Kidney tubule cell (primary cell): ENCODE measurements at places on chromosomes 5 and 9.

GRCh38 chr5:43386960-43387362 lies 25.2 kb downstream of the CCL28 start:
- DNase-seq = peak; percentile 61

DNA sequence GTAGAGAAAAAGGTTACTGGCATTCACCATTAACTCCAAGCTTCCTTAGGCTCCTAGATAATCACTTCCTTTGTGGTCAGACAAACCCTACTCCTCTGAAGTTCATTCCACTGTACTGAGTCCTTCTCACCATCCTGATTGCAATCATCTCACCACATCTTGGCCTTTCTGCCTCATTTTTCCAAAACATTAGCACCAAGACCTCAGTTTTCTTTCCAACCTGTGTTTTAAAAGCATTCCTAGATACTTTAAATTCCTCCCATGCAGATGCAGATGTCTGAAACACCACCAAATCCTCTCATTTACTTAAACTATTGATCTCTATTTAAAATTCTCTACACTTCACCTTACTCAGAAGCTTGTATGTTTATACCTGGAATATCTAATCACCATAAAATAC lies 961.3 kb upstream of the CTNND2 start:
- DNase-seq = no peak

DNA sequence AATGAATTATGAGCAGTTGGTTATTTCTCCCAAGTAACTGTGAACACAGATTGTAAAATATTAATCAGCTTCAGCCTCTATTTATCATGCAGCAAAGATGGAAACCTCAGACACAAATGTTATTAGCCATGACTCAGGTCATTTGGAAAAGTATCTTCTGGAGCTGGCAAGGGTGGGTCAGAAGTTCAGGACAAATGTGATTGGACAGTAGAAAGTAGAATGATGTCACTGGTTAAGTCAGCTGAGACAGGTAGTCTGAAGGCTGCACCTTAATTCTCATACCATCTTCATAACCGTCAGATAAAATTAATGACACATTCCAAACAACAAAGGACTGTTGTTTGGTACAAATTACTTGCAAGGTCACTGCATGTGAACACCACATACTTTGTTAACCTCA lies 140.2 kb downstream of the EMB start:
- DNase-seq = peak; percentile 13

DNA sequence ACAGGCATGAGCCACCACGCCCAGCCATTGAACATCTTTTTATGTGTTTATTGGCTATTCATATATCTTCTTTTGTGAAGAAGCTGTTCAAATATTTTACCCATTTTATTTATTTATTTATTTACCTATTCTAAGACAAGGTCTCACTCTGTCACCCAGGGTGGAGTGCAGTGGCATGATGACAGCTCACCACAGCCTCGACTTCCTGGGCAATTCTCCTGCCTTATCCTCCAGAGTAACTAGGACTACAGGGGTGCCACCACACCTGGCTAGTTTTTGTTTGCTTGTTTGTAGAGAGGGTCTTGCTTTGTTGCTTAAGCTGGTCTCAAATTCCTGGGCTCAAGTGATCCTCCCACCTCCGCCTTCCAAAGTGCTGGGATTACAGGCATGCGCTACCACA lies 33.5 kb downstream of the NAIF1 start:
- DNase-seq = no peak

GRCh38 chr5:6861036-6861435 lies 147.8 kb downstream of the TENT4A start:
- DNase-seq = no peak

DNA sequence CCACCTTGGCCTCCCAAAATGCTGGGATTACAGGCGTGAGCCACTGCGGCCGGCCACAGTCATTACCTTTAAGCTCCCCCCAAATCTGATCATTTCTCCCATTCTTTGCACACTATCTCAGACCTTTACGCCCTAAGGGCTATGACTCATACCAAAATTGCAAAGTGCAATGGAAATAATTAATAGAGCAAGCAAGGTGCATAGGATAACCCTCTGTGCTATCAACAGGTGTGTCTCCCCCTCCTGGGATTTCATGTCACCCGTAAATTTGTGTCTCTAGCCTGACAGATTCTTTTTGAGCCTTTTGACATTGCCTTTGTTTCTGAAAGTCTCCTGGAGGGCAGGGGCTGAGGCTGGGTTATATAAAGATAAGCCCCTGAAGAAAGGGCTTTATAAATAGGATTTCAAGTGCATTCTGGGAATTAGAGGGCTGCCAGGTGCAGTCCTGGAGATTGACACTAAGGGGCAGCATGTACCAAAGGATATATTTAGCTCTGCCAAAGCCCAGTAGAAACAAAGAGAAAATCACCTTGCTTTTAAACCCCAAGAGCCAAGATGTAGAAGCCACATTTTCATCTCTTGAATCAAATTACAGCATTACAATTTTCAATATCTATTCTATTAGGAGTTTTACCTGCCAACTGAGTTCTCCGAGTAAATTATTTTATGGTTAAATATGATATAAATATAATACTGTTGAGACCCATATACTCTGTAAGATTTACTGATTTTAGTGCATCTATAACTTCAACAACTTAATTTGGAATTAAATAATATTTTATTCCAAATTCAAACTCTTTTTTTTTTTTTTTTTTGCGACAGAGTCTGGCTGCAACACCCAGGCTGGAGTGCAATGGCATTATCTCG lies 18.2 kb downstream of the S100Z start:
- DNase-seq = peak; percentile 84

DNA sequence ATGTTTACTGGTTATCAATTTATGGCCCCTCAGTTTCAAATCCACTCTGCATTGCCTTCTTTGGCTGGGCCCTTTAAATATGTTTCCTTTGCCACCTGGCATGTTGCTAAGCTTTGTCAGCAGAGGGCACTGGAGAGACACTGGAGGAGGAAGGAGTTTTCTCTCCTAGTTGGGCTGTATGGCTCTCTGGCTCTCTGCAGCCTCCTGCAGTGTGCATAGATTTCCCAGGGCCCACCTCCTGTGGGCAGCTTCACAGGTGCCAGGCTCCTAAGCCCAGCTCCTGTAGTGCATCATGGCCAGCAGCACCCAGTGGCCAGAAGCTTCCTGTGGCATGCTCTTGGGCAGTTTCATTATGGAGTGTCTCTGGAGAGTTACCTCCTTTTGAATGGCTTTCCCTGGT lies 23.3 kb downstream of the CAVIN4 start:
- peak; percentile 72 for DNase-seq

- DNase-seq = peak; percentile 4
Measured at GRCh38 chr9:18689921-18690320, 216.0 kb downstream of the ADAMTSL1 start.

DNA sequence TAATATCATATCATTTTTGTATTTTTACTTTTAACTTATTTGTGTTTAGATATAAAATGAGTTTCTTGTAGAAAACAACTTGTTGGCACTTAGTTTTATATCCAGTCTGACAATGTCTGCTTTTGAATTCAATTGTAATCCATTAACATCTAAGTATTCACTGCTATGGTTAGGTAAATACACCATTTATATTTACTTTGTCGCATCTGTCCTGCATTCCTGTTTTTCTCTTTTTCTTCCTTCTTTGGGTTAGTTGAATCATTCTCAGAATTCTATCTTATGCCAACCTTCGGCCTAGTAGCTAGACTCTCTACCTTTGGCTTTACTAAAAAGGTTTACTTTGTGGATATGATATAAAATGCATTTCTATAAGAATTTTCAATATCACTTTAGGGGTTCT lies 107.6 kb downstream of the PLCXD3 start:
- no peak for DNase-seq

- no peak for DNase-seq
Measured at GRCh38 chr9:128600099-128600498, 47.7 kb downstream of the SPTAN1 start.

DNA sequence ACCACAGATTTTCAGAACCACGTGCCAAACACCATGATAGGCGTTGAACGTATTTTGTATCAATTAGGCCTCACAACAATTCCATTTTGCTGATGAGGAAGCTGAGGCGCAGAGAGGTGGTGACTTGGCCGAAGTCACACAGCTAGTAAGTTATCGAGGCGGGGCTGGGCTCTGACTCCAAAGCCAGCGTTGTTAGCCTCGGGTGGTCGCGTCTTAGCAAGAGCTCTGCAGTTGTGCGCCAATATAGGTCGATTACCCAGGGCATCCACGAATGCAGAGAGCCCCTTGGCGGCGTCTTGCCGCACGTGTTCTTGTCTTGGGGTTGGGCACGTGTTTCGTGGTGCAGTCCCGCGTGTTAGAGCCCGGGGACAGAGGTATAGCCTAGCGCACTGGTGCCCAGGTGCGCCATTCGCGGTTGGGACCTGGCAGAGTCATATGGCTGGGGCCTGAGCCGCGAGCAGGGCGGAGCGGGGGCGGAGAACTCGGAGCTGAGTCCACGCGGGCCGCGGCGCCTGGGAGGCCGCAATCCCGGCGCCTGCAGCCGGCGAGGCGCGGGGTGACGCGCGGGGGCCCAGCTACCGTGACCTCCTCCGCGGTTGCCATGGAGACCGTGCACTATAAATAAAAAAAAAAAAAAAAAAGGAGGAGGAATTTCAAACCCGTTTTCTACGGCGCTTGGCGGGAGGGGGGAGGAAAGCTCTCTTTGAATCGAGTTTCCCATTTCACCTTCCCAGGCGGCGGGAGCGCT lies 62.3 kb downstream of the CXXC5 start:
- DNase-seq = peak; percentile 90

DNA sequence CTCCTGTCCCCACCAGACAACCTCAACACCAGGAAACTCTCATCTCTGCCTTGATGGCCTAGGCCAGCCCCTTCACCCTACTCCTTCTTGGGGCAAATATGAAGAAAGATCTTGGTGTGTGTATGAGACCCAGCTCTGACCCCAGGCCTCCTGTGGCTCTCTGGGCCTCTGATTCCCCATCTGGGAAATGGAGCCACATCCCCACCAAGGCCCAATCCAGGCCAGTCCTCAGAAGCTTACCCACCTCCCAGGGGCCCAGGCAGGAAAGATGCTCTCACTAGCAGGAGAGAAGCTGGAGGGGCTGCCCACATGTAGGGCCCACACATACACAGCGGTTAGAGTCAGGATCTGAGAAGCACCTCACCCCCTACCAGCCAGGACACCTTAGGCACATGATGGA lies 38.9 kb downstream of the BICD2 start:
- no peak for DNase-seq

GRCh38 chr5:131545845-131546244 lies 89.2 kb downstream of the RAPGEF6 start:
- peak; percentile 60 for DNase-seq

DNA sequence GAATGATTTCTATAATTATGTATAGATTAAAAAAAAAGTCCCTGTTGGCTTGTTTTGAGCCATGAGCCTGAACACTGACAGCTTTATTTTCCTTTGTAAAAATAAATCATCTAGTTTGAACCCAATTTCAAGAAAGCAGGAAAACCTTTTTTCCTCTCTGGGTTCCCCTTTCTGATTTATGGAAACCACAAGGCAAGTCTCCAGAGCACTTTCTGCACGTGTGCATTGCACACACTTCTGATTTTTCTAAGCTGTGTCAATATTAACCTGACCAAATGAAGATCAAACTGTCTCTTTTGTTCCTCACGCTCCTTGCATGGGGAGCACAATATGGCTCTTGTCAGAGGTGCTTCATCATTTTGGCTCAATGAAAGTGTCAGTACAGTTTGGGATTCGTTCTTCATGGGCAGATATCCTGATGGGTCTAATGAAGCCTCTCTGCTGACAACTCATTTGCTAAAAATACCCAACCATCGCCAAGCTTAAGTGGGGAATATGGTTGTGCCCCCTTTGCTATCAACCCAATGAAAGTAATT lies 39.2 kb upstream of the PCA3 start:
- no peak for DNase-seq

DNA sequence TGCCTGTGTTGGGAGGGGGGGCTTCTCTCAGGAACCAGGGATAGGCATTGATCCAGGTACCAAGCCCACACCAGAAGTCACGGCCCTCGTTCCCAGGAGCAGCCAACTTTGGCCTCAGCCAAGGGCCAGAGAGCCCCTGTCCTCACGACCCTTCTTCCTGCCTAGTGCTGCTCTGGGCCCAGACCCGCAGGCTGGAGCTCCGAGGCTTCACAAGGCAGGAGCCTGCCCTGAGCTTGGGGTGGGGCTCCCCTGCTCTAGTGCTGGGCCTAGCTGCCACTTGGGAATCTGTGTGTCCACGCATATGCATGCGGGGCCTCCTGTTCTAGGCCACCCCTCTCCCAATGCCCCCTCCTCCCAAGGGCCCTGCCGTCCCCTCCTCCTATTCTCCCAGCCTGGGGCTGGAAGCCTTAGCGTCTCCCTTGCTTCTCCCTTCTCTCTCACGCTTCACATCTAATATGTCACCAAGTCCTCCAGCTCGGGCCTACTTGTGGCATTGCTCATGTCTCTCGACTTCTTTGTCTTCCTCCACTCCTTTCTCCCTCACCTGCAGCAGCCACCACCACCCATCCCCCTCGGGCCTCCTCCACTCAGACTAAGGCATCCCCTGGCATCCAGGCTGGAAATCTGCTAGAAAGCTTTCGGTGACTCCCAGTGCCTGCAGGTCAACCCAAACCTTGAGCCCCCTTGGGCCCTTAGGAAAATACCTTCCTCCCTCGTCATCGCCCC lies 3.4 kb downstream of the UNC5A start:
- DNase-seq = no peak

DNA sequence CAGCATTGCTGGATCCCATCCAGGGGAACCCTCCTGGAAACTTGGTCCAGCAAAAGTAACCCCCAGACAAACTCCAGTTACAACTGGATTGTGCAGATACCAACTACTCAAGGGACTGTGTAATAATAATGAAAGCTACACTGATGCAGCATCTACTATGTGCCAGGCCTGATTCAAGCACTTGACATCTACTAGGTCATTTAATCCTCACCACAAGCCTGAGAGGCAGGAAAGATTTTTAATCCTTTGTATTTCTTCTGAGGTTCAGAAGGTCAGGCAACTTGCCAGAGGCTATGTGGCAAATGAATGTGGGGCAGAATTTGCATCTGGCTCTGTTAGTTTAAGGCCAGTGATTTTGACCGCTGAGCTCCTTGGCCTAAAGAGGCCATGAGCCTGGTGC lies 29.5 kb upstream of the FOXI1 start:
- no peak for DNase-seq

DNA sequence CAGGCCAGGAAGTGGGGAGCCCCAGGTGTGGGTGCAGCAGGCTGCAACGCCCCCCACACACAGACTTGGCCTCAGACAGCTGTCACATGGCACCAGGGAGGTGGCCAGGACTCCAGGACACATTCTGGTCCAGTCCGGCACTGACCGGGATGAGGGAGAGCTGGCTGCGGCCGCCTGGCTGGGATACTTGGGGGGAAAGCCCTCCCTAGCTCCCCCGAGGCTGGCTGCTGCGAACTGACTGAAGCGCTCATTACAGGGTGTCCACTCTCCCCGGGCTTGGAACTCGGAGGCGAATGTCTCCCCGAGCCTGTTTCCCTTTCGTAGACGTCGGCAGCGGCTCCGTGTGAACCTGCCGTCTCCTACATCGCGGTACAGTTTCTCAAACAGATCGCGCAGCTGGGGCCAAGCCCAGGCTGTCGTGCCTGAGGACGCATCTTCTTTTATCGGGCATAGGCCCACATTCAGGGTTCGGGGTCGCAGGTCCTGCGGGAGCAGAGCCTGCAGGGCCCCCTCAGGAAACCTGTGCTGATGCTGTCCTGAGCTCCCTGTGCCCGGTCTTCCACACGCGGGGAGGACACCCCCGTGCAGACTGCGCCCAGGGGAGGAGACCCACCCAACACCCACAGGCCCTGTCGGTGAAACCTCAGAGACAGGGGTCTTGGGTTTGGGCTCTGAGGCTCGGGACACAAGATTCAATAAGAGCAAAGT lies 19.8 kb downstream of the NACC2 start:
- DNase-seq = no peak

- no peak for DNase-seq
Measured at GRCh38 chr9:3177936-3178335, 334.0 kb upstream of the PUM3 start.

- no peak for DNase-seq
Measured at GRCh38 chr5:110807169-110807568, 68.4 kb downstream of the SLC25A46 start.

- peak; percentile 68 for DNase-seq
Measured at GRCh38 chr5:141870871-141871270, 7.3 kb downstream of the PCDH1 start.
